ENCODE measurements at places on chromosomes 6 and 20.

GRCh38 chr6:142925575-142926110 is 19.3 kb downstream of the HIVEP2 start:
- DNase-seq: no peak

DNA sequence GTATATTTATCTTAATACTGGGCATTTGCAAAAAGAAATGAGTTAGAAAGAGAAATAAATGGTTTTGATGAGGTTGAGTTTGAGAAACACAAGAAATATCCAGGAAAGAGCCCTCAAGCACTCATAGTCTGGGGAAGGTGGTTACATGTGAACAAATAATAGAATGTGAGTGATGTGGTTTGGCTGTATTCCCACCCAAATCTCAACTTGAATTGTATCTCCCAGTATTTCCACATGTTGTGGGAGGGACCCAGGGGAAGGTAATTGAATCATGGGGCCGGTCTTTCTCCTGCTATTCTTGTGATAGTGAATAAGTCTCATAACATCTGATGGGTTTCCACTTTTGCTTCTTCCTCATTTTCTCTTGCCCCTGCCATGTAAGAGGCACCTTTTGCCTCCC is 334.1 kb downstream of the COL12A1 start:
- DNase-seq: no peak

GRCh38 chr6:4664117-4664626 is 112.0 kb upstream of the CDYL start:
- no peak for DNase-seq

DNA sequence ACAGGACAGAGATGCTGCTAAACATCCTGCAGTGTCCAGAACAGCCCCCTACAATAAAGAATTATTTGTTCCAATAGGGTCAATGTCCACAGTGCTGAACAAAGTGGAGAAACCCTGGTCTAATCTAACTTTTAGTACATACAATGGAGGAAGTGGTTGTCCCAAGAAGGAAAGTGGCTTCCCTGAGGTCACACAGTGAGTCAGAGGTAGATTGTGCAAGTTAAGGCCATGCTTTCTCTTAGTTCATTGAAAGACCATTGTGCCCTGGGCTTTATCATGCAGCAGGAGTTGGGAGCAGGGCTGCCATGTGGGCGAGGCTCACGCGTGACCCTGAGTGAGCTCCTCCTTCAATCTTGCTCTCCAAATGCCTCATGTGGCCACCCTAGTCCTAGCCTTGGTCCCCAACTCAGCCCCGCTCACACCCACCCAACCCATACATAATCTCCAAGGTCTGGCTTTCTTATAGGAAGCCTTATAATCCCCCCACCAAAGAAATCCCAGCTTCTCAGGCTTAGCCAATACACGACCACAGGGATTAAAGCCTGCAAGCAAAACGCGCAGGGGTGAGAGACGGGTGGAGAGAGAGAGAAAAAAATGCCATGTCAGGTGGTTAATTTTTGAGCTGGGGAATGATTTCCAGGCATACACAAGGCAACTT is 19.9 kb downstream of the SLC13A3 start:
- DNase-seq: no peak

DNA sequence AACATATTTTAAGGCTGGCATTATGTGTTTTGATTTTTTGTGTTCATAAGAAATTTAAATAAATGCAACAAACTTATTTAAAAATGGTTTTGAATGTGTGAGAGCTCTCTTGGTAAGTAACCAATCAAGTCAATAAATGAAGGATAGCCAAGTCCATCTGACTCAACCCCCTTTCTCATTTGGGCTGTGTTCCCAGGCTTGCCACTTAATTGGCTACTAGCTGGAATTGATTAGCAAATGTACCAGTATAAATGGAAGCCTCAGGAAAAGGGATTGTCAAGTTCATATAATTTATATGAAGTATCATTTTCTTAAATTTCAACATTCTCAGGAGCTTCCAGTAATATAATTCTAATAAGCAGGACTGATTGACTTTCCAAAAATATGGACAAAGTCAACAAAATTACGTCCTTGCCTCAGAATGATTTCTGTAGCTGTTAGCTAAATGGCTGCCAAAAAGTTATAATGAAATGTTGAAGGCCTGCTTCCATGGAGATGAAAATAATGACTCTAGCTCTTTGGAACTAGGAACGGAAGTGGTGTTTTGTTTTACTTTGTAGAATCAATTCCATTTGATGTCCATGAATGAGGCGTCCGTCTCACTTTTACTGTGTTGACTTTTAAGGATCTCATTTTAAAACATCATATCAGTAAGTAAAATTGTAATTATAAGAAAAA is 614.9 kb downstream of the CDH26 start:
- no peak for DNase-seq

- no peak for DNase-seq
Observed at GRCh38 chr6:137236581-137237355, 17.6 kb upstream of the IFNGR1 start.

DNA sequence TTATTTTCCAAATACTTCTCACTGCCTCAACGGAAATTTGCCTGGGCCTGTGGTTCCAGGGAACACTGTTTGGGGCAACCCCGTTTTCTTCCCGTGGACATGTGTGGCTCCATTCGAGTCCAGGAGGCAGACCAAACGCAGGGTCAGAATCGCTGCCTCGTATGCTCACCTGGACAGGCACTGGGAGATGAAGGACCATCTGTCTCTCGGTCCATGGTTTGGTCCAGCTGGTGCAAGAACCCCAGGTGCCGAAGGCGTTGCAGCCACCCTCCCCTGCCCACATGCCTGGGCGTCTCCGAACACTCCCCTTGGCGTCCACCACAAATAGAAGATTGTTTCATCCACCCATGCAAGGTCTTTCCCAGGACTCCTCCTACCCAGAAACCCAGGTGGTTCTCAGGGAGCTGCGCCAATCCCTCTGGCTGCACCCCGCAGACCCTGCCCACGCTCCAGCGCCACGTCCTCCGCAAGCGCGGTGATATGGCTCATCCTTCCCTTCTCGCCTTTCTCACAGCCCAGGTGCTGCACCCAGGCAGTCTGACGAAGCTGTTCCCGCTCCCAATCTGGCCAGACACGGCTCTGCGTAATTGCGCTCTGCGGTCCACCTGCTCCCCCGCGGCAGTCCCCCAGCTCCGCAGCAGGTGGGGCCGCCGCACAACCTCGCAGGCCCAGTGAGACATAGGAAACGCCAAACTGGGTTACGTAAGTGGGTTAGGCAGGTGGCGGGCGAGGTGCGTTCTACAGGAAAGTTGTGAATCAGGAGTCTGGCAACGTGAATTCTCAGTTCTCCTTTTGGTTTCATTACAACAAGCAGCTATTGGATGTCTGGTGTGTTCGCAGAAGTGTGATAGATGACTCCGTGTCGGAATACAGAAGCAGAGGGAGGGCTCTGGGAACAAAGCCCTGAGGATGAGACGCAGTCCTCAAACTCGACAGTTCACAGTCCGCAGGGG is 146.2 kb upstream of the ECI2 start:
- DNase-seq: no peak

DNA sequence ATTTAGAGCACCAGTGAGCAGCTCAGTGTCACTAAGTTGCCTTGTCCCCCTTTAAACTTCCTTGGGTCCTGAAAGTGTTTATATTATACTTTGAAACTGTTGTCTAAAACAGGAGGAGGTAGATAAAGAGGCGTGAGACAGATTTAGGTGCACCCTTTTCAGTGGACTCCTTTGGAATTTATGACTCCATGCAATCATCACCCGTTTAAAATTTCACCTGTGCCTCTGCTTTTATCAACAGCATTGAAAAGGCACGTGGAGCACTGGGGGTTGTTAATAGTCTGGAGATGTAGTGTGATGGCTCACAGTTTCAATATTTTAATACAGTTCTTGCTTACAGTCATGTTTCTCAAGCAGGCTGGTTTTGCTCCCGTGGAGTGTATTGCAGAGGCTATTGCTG is 162.2 kb downstream of the PHACTR1 start:
- DNase-seq: no peak

GRCh38 chr20:10666221-10667076 is 7.3 kb downstream of the JAG1 start:
- DNase-seq: no peak

GRCh38 chr6:137489046-137490005 is 4.9 kb downstream of the OLIG3 start:
- no peak for DNase-seq

DNA sequence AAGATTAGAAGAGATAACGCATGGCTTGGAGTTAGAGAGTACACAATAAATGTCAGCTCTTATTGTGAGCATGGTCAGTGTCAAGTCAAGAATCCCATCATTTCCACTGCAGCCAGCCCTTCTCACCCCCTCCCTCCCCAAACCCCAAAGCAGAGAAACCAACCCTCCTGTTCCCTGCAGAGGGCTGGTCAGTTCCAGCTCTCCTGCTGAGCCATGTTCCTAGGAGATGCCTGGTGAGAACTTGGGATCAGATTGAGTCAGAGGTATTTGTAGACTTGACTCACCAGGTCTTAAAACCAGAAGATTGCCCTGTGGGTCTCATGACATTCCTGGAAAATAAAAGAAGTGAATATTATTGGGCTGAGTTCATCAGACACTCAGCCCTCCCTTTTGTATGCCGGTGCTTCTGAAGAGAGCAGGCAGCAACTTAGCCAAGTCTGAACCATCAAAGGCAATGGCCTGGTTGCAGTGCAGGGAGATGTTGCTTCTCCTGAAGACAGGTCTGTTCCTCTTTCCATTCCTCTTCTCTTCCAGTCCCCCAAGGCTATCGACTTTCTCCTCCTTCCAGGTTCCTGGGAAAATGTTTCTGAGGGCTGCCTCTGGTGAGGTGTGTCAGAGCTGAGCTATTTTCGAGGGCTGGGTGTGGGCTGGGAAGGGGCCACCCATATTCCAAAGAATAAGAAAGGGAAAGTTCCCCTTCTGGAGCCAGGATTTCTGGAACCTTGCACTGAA is 278.2 kb upstream of the SUPT3H start:
- DNase-seq: peak; percentile 73

- DNase-seq: no peak
Observed at GRCh38 chr20:23133560-23133998, 47.5 kb upstream of the CD93 start.

GRCh38 chr6:99187429-99187828 is 162.0 kb downstream of the FAXC start:
- DNase-seq: no peak

DNA sequence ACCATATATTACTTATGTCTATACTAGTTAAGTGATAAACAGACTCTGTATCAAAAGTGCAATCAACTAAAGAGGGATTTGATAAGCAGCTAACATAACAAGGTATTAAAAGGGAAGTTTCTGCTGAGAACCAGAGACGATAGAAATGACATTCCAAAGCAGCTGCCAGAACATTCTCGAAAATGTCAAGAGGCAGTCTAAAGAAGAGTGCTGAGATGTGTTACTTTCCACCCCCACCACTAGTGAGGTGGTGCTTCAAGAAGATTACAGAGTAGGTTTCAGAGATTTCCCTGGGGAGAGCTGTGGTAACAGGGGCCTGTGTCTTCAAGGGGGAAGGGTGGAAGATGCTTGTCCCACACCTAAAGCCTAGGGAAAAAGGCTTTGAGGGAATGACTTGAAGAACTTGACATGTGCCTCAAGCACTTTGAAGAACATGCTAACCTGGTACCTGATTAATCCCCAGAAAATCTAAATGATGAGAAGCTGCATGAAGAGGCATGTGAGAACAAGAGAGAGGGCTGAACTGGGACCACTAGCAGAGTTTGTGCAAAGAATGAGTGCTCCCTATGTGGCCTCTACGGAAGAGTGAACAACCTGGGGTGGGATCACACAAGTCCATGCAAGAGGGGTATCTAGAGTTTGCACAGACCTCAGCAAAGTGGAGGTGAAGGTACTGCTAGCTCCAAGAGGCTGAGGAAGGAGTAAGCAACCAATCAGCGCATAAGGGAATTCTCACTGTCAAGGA is 5.0 kb downstream of the FAM184A start:
- no peak for DNase-seq

GRCh38 chr6:141561154-141561553 is 571.6 kb upstream of the GJE1 start:
- no peak for DNase-seq

- DNase-seq: no peak
Observed at GRCh38 chr6:86941461-86941860, 4.1 kb downstream of the HTR1E start.

- DNase-seq: peak; percentile 36
Observed at GRCh38 chr6:148407372-148407771, 64.7 kb downstream of the SASH1 start.

DNA sequence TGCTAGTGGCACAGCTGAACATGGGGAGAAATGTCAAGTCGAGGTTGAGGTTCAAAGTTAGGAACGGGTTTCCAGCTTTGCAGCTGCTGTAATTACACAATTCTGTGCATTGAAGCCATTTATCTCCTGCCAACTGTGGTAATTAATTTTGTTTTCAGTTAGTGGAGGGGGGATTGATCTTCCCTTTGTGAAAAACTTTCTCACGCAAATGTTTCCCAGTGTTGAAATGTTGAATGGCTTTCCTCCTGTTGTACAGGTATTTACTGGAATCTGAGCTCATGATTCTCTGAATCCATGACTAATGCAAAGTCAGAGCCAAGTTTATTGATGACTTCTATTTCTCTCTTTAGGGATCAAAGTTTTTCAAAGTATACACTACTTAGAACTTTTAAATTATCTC is 198.4 kb upstream of the SLC35B3 start:
- no peak for DNase-seq

- no peak for DNase-seq
Observed at GRCh38 chr6:108463784-108464183, 96.9 kb upstream of the FOXO3 start.

- DNase-seq: no peak
Observed at GRCh38 chr6:101013612-101014195, 132.6 kb upstream of the ASCC3 start.

DNA sequence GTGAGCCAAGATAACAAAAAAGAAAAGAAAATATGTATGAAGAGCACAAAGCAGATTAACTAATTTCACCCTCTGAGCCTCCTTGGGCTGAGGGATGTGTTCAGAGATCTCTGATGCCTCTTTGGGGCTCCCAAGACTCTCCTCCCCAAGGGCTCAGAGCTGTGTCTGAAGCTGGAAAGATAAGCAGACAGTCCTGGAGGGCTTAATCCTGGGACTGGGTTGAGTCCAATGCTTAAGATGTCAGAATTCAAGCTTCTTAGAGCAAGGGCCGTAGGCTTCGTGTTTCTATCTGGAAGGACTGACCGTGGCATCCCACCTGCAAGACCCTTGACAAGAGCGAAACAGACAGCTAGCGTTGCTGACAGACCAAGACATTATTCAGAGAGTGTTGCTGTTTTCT is 229.0 kb downstream of the ZMYND8 start:
- no peak for DNase-seq
